ENCODE measurements at places on chromosomes 11 and 22.
A peak's percentile ranks its signal among the peaks of the same experiment; 100 is the strongest.

DNA sequence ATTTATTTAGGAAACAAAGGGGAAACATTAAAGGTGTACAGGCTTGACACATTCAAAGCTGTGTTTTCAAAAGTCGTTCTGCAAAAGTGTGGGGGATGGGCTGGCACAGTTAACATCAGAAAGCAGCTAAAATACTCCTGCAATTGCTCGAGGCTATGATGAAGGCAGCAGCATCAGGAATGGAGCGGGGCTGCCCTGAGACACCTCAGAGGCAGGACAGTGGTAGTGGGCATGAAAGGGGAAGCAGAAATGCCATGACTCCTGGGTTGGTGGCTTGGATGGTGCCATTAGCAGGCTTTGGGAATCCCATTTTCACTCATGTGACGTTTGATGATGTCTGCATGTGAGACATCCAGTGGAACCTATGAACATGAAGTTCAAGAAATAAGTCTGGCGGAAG lies 646 bp downstream of the NCAPD3 start:
- DNase-seq = no peak

GRCh38 chr11:32343325-32344008 lies 91.9 kb downstream of the WT1 start:
- no peak for DNase-seq

DNA sequence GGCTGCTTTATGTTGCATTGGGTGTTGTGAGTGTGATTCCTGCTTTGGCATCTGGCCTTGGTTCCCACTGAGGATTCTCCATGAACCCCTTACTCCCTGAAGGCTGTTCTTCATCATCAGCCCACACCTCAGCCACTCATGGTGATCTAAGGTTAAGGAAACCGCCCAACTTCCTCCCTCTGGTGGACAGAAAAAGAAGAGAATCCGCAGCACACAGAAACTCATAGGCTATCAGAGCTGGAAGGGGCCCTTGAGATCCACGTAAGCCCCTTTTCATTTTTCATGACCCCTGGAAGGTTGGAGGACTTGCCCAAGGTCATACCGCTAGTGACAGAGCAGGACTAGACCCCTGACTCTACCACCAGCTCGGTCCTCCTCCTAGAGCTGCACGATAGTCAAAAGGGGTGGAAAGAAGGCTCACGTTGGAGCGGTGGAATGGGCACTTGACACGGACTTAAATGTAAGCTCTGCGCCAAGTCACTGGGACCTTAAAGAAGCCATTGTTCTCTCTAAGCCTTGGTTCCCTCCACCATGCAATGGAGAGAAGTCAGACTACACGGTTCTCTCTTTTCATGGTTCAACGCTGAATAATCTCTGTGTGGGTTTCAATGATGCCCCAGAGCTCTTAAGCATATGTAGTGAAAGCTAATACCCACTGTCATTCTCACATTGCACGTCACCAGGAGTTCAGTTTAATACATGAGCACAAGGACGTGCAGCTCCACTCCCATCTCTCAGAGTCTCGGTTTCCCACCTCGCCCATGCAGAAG lies 83.6 kb upstream of the CRTAM start:
- DNase-seq = no peak

DNA sequence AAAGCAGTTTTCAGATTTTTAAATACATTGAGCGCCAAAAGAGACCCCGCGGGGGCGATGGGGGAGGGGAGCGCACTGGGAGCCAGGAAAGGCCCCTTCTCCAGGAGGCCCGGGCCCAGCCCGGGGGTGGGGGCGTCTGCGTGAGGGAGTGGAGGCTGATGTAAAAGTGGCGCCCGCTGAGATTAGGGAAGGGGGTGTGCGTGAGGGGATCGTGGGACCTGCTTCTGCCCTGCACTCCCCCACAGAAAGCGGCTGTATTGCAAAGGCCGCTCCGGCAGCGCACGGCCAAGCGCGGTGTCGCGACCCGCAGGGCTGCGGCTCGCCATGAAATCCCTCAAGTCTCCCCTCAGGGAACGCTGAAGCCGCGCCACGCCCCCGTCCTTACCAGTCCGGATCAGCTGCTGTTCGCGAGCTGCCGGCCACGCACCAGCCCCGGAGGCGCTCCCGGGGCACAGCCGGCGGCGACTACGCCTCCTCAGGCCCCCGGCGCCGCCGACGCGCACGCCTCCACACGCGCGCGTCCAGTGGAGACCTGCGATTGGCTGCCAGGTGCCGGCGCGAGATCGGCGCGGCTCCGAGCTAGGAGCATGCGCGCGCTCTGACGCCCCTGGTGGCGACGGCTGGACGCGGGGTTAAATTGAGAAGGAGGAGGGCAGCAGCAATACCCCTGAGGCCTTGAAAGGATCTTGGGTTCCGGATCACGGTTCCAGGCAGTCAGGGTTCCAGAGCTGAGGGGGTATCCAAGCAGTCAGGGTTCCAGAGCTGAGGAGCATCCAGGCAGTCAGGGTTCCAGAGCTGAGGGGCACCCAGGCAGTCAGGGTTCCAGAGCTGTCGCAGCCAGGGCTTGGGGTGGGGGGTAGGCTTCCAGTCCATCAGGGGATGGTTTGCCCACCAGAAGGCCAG lies at the start of gene ZNF280B:
ZNF280B (minus strand) TSS at position 469 of the 903 bp plus-strand sequence. CDS start 19,344 bp downstream, outside the sequence.
- DNase-seq = peak; percentile 79

- DNase-seq = no peak
Measured at GRCh38 chr11:77410076-77410827, 63.6 kb downstream of the PAK1 start.

DNA sequence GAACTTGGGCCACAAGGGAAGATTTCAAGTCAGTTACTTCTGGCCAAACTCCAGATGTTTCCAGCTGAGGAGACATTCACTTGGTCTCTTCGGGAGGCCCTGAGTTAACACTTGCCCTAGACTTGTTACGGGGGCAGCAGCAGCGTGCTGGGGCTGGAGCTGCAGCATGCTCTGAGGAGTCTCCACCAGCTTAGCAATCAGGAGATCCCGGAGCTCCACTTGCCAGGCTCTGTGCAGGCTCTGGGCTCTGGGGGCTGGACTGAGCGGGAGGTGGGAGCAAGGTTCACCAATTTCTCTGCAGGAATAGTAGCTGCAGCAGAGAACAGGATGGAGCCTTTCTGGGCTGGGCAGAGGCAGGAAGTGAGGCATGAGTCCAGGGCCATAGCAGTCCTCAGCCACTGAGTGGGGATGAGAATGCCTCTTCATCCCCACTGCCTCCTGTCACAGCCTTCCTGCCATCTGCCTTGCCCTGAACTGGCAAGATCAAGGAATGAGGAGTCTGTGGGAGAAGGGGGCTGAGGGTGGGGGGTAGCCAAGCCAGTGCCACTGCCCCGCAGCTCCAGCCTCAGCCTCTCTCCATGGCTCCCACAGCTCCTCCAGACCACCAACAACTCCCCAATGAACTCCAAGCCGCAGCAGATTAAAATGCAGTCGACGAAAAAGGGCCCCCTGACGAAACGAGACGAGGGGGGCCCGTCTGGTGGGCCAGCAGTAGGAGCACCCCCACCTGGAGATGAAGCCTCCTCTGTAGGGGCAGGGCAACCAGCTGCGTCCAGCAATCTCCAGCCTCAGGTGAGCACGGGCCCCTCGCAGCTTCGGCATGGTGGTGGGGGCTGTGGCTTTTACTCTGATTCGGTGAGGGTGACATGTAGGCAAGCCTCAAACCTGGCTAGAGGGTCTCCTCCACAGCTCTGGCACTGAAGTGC lies 23.4 kb downstream of the GTPBP1 start:
- DNase-seq = no peak

GRCh38 chr11:81916451-81916850 lies 817.2 kb downstream of the FAM181B start:
- no peak for DNase-seq

GRCh38 chr11:6377902-6378639 lies 12.2 kb upstream of the SMPD1 start:
- DNase-seq = no peak

DNA sequence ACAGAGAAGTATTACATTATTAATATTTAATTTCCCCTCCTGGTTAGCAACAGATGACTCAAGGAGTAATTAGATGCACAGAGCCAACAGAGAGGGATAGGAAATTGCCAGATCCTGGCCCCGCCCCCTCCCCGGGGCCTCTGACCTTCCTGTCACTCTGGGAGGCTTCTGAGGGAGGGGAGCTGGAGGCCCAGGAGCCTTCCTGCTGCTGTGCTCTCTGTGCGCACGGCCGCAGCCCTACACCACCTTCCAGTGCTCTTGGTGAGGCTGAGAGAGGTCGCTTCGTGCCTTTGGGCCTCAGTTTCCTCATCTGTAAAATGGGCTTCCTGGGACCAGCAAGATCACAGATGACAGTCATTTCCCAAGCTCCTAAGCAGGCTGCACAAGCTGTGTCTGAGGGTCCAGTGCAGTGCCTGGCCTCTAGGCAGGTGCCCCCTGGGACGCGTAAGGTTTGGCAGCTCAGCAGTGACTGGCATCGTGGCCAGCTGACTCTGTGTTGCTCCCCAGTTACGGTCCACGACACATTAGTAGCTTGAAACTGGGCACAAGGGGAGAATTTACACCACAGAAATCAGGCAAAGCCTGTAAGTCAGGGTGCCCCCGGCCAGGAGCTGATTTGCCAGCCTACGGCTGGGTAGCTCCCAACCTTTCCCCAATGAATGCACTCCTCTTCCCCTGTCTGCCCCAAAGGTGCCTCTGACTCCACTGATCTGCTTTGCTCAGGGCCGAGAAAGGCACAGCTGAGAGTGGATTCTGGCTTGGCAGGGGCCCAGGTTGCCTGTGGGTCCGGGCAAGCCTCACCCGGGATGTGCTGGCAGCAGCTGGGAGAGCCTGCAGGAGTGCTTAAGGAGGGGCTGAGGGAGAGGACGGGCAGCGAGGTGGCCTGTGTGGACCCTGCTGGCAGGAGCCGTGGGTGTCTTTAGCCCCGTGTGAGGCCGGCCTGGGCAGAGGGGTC lies 2.3 kb downstream of the ADORA2A start:
- peak; percentile 90 for DNase-seq

- DNase-seq = no peak
Measured at GRCh38 chr11:69448471-69449284, 32.8 kb upstream of the LINC01488 start.

DNA sequence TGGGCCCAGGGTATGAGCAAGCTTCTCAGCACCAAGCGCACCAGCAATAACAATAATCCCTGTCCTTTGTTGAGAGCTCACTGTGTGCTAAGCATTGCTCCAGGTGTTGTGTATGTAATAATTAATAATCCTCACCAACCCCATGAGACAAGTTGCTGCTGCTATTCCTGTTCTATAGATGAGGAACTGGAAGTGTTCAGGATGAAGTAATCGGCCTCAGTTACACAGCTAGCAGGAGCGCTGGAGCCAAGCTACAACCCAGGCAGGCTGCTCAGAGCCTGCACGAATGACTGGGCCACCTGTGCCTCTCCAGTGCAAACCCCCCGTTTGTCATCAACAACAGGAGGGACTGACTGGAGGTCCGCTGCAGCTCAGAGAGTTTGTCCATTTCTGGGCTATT lies 35.2 kb upstream of the CECR2 start:
- no peak for DNase-seq

DNA sequence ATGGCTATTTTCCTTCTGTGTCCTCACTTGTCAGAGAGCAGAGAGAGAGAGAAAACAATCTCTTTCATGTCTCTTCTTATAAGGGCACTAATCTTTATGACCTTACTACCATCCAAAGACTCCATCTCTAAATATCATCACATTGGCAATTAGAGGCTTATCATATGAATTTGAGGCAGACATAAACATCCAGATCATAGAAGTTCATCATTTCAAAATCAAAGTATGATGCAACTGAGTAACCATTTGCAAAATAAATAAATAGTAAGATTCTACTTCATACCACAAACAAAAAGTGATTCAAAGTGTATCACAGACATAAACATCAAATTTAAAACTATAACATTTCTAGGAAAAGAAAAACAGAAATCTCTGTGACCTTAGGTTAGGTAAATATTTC lies 504.7 kb upstream of the ARHGAP42 start:
- DNase-seq = no peak

GRCh38 chr11:57379732-57380131 lies 1.2 kb downstream of the PRG3 start:
- DNase-seq = peak; percentile 32

- no peak for DNase-seq
Measured at GRCh38 chr11:74373382-74373781, 24.9 kb downstream of the PGM2L1 start.

DNA sequence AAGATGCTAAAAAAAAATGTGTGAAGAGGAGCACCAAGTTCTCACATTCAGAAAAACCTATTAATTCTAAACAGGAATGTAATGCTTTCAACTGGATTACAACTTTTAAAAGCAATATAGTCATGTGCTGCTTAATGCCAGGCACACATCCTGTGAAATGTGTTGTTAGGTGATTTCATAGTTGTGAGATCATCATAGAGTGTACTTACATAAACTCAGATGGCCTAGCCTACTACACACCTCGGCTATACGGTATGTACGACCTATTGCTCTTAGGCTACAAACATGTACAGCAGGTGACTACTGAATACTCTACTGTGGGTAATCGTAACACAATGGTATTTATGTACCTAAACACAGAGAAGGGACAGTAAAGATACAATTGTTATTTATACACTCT lies 142.3 kb downstream of the RBFOX2 start:
- DNase-seq = no peak

DNA sequence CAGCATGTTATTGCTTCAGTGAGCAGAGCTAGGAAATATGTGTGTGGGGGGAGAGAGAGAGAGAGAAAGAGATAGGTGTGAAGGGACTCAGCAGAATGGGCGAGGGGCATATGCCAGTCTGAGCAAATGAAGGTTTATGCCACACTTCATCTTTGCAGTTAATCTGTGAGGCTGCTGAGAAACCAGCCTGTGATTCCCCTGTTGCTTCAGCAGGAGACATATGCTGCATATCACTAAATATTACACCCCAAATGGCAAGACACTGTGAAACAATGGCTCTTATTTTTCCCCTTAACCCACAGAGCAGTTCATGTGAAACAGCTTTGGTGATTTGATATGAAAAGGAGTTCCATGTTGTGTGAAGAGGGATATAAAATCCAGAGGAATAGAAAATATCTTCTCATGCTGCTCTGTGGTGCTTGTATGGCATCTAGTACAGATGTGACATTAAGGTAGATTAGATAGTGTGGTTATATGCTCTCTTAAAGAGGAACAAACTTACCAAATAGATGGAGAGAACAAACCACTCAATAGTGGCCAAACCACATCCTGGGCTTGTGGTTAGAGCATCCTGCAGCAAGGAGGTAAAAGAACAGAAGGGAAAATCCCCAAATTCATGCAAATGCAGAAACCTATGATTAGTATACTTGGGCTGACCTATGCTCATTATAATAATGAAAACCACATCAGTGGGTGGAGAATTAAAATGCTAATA lies 864.2 kb downstream of the FAM181B start:
- no peak for DNase-seq

- no peak for DNase-seq
Measured at GRCh38 chr11:35662061-35662648, 420 bp upstream of the TRIM44 start.
